ENCODE measurements at places on chromosomes 16 and 17.
A peak's percentile ranks its signal among the peaks of the same experiment; 100 is the strongest.

DNA sequence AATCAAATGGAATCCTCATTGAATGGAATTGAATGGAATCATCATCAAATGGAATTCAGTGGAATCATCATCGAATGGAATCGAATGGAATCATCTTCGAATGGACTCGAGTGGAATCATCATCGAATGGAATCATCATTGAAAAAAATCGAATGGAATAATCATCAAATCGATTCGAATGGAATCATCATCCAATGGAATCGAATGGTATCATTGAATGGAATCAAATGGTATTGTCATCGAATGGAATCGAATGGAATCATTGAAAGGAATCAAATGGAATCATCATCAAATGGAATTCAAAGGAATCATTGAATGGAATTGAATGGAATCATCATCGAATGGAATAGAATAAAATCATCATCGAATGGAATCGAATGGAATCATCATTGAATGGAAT is 619.3 kb downstream of the TP53TG3F start:
- peak; percentile 36 for DNase-seq

DNA sequence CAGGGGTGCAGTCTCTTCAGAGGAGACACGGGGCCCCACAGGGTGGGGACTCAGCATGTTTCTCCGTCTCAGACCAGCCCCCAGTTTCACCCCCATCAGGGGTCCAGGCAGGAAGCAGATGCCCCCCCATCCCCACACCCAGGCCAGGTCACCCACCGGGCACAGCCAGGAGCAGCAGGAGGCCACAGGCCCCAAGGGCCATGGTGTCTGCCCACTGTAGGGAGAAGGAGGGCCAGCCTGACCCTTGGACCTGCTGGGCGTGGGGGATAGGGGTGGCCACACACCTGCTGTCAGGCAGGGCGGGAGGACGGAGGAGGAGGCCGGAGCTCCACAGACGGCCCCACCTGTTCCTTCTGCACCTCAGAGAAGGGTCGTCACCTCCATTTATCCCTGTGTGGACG is at the start of gene TPSG1:
Gene TPSG1 (minus strand): TSS at position 218 of the 401 bp plus-strand sequence. CDS start 16 bp downstream, at position 202.
- DNase-seq: no peak

GRCh38 chr17:70070305-70071027 is 4.6 kb upstream of the KCNJ16 start:
- DNase-seq: peak; percentile 16

DNA sequence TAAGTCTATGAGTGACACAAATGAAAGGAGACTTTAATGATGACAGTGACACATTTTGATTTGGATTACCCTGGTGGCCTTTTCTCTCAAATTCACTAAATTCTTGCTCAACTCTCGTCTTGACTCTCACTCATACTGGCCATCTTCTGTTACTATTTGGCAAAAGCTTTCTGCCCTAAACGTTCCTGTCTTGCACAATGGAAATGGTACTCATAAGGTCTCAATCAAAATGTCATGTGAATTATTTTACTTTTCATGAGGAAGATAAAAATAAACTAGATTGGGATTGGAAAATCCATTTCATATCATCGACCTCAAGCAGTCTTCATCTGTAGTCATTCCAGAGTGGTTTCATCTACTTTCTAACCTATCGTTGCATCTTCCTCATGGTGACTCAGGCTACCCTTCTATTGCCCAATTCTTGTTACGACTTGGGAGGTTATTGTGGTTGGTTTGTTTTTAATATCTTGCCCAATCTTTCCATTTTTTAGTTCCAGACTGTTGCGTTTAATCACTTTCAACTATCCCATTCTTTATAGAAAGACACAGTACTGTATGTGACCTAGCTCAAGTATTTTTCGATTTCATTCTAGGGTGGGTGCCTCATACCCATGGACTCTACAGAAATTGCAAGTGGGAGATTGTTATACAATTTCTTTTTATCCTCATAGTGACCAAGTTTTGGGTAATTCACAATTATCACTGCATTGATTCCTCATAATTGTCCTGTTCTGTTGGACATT is 317.2 kb upstream of the KCNJ16 start:
- DNase-seq: peak; percentile 71

- peak; percentile 80 for DNase-seq
These were observed 31.1 kb downstream of the RAI1 start for GRCh38 chr17:17712268-17712924.

- DNase-seq: no peak
These were observed 49.8 kb downstream of the CREBBP start for GRCh38 chr16:3830625-3831254.

All from AG04450 (cell line).